ENCODE measurements at places on chromosomes 12 and 14.

- no peak for DNase-seq
These were observed 182.2 kb downstream of the EXOC5 start for GRCh38 chr14:57086271-57087162.

DNA sequence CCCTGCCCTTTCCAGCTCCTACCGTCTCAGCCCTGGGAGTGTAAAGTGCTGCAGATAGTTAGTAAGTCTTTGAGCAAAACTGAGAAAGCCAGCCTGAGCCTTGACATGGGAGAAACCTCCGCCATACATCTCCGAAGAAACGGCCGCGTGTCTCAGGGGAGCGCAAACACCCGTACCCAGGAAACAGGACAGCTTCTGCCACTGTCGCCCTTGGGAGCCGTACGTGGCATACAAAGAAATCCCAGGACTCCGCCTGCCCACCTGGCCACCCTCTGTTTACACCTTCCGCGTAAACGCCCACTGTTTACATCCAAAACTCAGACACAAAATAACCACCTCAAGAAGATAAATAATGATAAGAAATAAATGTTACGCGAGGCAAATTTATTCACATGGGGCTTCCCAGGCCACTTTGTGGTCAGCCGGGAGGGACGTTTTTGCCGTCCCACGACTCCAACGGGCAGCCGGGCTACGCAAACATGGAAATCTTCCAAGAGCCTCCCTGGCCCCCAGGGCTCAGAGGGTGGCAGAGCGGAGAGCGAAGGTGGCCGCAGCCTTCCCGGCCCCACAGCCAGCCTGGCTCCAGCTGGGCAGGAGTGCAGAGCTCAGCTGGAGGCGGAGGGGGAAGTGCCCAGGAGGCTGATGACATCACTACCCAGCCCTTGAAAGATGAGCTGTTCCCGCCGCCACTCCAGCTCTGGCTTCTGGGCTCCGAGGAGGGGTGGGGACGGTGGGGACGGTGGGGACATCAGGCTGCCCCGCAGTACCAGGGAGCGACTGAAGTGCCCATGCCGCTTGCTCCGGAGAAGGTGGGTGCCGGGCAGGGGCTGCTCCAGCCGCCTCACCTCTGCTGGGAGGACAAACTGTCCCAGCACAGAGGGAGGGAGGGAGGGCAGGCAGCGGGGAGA, at the start of gene BDKRB2:
BDKRB2 (plus strand) TSS at position 689 of the 908 bp plus-strand sequence. CDS start 32,269 bp downstream, outside the sequence.
- DNase-seq, result no peak

- no peak for DNase-seq
These were observed 11.3 kb downstream of the CS start for GRCh38 chr12:56288705-56289387.

- no peak for DNase-seq
These were observed 357.3 kb upstream of the MIS18BP1 start for GRCh38 chr14:45610318-45610717.

DNA sequence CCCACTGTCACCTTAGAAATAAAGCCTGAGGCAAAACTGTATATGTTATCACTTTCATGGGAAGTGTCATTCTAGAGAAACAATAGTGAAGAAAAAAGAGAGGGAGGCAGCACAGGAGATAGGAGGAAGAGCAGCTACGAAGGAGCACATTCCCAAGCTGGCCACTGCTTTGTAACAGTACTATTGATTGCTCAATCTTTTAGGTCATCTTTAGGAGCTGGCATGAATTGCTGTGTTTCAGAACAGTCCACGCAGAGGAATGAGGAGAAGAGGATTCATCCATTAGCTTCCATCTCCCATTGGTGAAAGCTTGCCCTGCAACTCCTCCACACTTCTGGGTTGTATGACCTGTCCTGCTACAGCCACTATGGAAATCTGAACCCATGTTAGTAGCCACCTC, 372.5 kb upstream of the DDHD1 start:
- DNase-seq, result no peak

GRCh38 chr12:97756066-97756666, 293.6 kb downstream of the RMST start:
- no peak for DNase-seq

- no peak for DNase-seq
These were observed 57.4 kb upstream of the ANO4 start for GRCh38 chr12:100737168-100737567.

DNA sequence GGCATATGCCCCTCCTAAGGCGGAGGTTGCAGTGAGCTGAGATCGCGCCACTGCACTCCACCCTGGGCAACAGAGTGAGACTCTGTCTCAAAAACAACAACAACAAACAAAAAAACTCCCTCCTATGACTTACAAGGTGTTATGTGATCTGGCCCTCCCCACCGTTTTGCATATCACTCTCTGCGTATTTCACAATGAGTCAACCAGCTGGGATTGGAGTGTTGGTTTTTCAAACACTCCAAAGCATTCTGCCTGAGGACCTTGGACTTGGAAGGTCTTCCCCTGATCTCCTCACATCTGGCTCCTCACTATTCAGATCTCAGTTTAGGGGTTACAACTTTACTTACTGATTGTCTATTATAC, 14.0 kb downstream of the MANSC1 start:
- DNase-seq, result no peak

GRCh38 chr12:104680491-104680890, 223.7 kb downstream of the CHST11 start:
- no peak for DNase-seq
